HFFc6 (cell line): ENCODE measurements at places on chromosomes 6 and 20.

DNA sequence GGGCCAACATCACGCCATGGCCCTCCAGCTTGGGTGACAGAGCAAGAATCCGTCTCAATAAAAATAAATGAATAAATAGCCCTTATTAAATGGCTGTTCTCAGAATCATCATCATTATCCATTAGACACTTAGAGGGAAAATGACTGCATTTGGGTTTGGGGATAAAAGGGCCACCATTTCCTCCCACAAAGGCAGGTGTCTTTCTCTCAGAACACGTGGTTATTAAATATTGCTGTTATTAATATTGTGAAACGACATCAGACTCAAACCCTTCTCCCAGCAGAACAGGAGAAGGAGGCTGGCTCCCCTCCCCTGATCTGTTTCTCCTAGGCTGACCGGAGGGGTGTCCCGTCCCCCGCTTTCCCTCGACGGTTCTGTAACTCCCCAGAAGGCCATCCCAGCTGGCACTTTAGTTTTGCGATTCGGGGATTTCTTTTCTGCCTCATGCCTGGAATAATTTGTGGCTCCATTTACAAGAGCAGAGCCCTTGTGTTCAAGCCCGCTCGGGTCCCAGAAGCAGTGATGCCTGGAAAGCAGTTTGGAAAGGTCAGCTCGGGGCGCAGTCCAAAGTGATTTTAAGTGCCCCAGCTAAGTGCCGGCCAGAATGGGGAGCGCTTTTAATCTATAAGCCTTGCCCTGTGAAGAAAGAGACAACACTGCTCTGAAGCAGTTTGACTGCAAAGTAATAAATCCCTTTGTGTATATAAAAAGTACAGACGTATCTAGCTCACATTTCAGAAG lies 41.9 kb downstream of the EYA2 start:
- DNase-seq, result no peak

DNA sequence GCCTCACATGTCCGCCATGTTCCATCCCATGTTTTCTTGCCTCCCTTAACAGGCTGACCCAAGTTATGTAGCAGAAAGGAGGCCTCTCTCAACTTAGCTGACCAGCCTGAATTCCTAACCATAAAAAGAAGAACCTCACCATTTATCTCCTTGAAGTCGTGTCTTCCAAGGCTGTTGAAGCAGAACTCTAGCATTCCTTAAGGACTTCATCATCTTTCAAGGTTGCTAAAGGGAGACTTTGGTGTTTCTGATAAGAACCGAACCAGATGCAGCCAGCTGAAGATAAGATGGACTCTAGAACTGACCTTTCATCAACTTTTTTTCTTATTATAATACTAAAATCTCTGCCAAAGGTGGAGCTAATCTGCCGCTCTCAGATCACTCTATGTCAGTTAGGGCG lies 571.7 kb upstream of the SLC35B3 start:
- no peak for DNase-seq

- no peak for DNase-seq
These were observed 69.3 kb downstream of the CEBPB start for GRCh38 chr20:50259705-50260478.

DNA sequence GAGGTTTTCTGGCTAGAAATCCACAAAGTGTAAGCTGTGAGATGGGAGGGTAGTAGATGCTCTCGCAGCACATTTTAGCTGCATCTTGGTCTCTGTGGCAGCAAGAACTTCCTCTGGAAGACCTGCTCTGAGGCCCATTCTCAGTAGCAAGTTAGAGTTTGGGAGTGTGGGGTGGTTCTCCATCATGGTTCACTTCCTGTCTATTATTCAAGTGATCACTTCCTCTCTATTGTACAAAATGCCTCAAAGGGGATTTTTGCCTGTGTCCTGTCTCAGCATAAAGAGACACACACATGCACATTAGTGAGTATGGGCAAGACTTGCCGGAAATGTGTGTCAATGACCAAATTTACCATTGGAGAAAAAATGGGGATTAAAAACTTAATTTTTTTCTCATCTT lies 42.5 kb downstream of the LYRM2 start:
- no peak for DNase-seq

DNA sequence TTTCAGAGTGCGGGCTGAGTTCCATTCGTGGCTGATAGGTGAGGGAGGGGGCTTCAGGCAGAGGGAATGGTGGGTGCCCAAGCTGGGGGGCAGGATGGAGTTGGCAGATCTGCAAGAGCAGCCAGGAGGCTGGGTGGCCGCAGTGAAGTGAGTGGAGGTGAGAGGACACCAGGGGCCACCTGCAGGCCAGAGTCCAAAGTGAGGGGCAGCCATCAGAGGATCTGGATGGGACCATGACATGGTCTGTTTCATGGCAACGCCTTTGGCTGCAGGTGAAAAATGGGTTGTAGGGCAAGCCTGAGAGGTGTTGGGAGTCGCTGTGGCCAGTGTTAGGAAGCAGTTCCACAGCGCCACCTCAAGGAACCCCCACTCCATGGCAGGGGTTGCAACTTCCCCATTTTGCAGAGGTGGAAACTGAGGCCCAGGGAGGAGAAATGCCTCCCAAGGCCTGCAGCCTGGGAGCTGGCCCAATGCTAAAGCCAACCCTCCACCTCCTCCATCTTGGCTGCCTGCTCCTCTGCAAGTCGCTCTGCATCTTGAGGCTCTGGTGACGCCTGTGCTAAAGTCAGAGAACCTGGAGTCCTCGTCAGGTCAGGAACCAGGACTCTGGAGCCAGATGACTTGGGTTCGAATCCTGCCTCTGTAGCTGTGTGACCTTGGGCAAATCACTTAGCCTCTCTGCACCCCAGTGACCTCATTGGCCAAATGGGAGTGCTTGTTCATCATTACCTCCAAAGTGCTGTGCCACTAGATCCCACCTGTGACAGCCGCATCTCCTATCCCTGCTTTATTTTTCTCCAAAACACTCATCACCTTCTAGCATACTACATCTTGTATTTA lies 153.8 kb downstream of the CEBPB start:
- no peak for DNase-seq
